Regular cardiac myocyte (primary cell): ENCODE measurements at places on chromosomes 13 and 19. TPM values are rescaled to one million over a fixed set of nuclear protein-coding genes. Genes with fewer than 3 reads are reported as not detected.

Gene CEACAM19
- total RNA-seq = 1.1 and 1.3 TPM in 2 replicates

Gene LRRC63
- total RNA-seq = 0.19 and 0.28 TPM in 2 replicates

Gene CEACAM8
- not detected in 2 replicates for total RNA-seq

Gene RAB3D
- total RNA-seq = 7.3 and 9.0 TPM in 2 replicates

Gene S1PR2
- 11.0 and 13.6 TPM in 2 replicates for total RNA-seq

Gene DAND5
- not detected in 2 replicates for total RNA-seq

Gene PLEKHA4
- total RNA-seq = 5.6 and 10.4 TPM in 2 replicates

Gene THSD8
- total RNA-seq = not detected in 2 replicates

Gene IGSF23
- total RNA-seq = 0.19 and 0.28 TPM in 2 replicates

Gene AP1M2
- total RNA-seq = 2.9 TPM in 1 of 2 replicates, not detected in the other

Gene CGB2
- total RNA-seq = not detected in 2 replicates

Gene CYP4F2
- total RNA-seq = not detected in 2 replicates

Gene ANGPTL8
- not detected in 2 replicates for total RNA-seq

Gene PLIN5
- total RNA-seq = not detected in 2 replicates

Gene ZNF20
- total RNA-seq = 5.9 and 7.0 TPM in 2 replicates

Gene ZNF320
- total RNA-seq = 11.7 and 16.3 TPM in 2 replicates

Gene CPB2
- total RNA-seq = not detected in 2 replicates

Gene CDX2
- total RNA-seq = not detected in 2 replicates

Gene ZNF724
- total RNA-seq = 5.1 and 15.1 TPM in 2 replicates

Gene KIR2DL4
- not detected in 2 replicates for total RNA-seq

Gene SSC5D
- total RNA-seq = 6.7 and 11.6 TPM in 2 replicates

Gene ZNF554
- 1.9 and 6.5 TPM in 2 replicates for total RNA-seq

Gene NLRP11
- total RNA-seq = under 0.01 TPM in 1 of 2 replicates, not detected in the other

Gene WDR88
- not detected in 2 replicates for total RNA-seq

Gene PHLDB3
- total RNA-seq = 10.5 and 22.3 TPM in 2 replicates

Gene NBEA
- 2.7 and 6.2 TPM in 2 replicates for total RNA-seq

Gene CGB3
- not detected in 2 replicates for total RNA-seq

Gene SMIM44
- total RNA-seq = not detected in 2 replicates

Gene FBXO17
- 20.6 and 24.0 TPM in 2 replicates for total RNA-seq

Gene FPR1
- total RNA-seq = 0.56 and 0.96 TPM in 2 replicates

Gene BORCS8
- total RNA-seq = 8.5 and 24.7 TPM in 2 replicates

Gene METTL21C
- under 0.01 TPM in 1 of 2 replicates, not detected in the other for total RNA-seq

Gene CYP4F11
- under 0.01 TPM in 1 of 2 replicates, not detected in the other for total RNA-seq

Gene C19orf67
- 0.56 TPM in 1 of 2 replicates, not detected in the other for total RNA-seq

Gene ZNF560
- total RNA-seq = 2.7 and 3.4 TPM in 2 replicates
